AG09309 (cell line): ENCODE measurements at places on chromosomes 6 and 20.

- no peak for DNase-seq
Observed at GRCh38 chr20:21505161-21505809, 8.6 kb downstream of the NKX2-2 start.

DNA sequence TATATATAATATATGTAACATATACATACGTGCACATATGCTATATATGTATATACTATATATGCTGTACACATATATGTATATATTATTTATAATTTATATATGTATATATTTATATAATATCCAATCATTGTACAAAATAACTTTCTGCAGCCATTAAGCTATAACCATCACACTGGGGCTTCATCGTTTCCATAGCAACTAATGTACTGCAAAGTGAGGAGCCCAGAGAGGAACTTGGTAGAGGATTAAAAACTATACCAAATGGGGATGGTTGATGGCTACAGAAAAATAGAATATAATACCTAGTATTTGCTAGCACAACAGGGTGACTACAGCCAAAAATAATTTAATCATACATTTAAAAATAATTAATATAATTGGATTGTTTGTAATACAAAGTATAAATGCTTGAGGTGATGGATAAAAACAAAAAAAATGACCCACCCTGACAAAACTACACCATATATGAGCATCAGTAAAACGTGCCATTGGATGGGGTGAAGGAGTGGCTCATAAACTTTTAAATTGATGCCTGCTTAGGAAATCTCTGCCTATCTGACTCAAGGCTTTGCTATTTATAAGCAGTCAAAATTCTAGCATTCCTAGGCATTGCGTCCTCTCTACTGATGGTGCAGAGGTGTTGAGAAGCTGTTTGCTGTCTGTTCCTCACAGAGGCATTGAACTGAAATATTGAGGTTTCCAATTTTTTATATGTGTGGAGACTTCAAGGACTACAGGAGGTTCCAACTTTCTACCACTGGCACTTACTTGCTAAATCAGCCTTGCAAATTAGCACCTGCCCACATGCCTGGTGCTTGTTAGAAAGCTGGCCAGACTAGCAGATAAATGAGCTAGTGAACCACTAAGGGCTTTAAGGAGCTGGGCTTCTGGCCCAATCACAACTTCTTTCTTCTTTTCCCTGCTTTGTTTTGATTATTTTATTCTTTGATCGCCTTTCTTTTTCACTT is 190.1 kb downstream of the SCP2D1 start:
- no peak for DNase-seq

DNA sequence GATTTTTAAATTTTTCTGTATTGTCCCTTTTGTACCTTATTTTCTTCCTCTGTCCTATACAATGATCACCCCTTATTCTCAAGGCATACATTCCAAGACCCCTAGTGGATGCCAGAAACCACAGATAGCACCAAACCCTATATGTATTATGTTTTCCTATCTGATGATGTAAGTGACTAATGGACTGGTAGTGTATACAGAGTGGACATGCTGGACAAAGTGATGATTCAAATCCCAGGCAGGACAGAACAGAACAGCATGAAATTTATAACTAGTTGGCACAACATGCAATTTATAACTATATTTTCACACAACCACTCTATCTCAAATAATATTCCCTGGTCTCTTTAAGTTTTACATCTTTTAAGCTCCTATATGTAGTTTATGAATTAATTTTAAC is 205.6 kb upstream of the FLRT3 start:
- DNase-seq = no peak

GRCh38 chr6:150452428-150453243 is 83.8 kb downstream of the IYD start:
- DNase-seq = no peak

GRCh38 chr6:49121970-49122369 is 341.1 kb downstream of the MMUT start:
- no peak for DNase-seq

DNA sequence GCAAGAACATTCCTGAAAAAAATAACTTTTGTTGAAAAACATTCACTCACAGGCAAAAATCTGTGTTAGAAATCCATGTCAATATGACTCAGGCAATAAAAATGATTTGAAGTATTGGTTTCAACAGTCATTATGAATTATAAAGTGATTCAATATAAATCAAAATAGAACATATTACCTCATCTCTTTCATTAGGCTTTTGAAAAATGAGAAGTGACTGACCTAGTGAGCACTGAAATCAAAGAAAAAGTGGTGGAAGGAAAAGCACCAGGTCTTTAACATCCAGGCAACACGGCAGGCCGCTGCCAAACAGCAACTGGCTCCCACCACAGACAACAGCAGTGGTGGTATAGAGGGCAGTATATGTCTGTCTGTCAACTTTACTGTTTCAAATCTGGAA is 68.9 kb downstream of the MAN1A1 start:
- DNase-seq = no peak

GRCh38 chr6:43376551-43376981 is 7.1 kb upstream of the ZNF318 start:
- no peak for DNase-seq

GRCh38 chr20:40632346-40632976 is 56.6 kb downstream of the MAFB start:
- no peak for DNase-seq
